ENCODE measurements at places on chromosomes 6 and 20. TPM values are rescaled to one million over a fixed set of nuclear protein-coding genes. Genes with fewer than 3 reads are reported as not detected.

DNA sequence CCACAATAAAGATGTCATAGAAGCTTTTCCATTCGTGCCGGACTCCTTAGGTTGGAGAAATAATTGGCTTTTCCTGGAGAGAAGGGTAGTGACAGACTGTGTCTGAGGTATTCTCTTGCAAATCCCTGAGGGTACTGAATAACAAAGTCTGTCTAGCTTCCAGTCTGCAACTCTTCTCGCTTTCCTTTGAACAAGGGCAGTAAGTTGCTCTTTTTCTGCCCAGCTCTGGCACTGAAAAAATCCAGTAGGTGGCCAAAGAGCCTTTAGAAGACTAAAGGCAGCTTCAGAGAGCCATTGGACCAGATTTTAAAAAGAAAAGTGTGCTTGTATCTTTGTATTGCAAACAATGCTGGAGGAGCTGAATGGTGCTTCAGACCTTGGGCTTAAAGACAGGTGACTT is 20.7 kb upstream of the RREB1 start:
- no peaks in the 10 kb centered on the region for H3K27me3 ChIP-seq
- peak; percentile 18 for DNase-seq
- H3K36me3 ChIP-seq: no peaks in the 10 kb centered on the region
- no peak overlapping the region for H3K27ac ChIP-seq

DNA sequence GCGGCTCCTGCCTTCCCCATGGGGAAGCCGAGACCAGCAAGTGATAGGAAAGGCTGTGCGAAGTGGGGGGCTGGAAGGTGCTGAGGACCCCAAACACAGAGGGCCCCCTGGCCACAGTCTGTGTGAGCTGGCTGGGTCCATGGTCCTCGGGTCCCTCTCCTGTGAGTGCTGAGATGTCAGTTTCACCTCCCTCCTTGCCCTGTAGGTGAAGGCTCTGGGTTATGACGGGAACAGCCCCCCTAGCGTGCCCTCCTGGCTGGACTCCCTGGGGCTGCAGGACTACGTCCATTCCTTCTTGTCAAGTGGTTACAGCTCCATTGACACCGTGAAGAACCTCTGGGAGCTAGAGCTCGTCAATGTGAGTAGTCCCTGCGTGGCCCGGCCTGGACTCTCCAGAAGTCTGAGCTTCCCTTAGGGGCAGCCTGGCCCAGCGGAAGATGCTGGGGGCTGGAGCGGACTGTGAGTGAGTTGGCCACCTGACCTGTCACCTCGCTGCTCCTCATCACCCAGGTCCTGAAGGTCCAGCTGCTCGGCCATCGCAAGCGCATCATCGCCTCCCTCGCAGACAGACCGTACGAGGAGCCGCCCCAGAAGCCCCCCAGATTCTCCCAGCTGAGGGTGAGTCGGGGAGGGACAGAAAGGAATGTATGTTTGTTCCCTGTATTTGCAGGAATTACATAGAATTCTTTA is 61.7 kb downstream of the TCP11 start:
- H3K27me3 ChIP-seq: no peaks in the 10 kb centered on the region
- DNase-seq: no peak
- no peak overlapping the region for H3K27ac ChIP-seq

- no peak for DNase-seq
- no peaks in the 10 kb centered on the region for H3K27me3 ChIP-seq
- peaks cover 36% of the 10 kb centered on the region for H3K36me3 ChIP-seq
- no peak overlapping the region for H3K27ac ChIP-seq
Measured at GRCh38 chr6:100622907-100623692, 158.4 kb upstream of the SIM1 start.

- no peaks in the 10 kb centered on the region for H3K36me3 ChIP-seq
- no peak overlapping the region for H3K4me3 ChIP-seq
- peaks cover 3% of the 10 kb centered on the region for H3K4me1 ChIP-seq
Measured at GRCh38 chr6:154403788-154404187, 47.2 kb upstream of the IPCEF1 start.

DNA sequence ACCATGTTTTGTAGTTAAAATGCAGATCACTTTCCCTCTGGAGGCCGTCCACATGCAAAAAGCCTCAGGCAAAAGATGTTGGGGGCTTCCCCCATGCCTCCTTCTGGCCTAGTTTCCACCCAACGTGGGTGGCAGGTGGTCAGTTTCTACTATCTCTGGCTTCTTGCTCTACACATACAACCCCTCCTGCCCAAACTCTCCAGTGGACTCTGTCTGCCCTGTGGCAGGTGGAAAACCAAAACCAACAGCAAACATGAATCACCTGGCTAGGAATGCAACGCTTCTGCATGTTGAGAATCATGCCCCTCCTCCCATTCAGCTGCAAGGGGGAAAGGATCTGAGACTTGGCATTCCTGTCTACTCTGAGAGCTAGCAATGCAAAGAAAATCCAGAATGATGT is 94.8 kb downstream of the MBOAT1 start:
- H3K4me1 ChIP-seq: no peaks in the 10 kb centered on the region
- H3K27ac ChIP-seq: no peak overlapping the region
- no peak overlapping the region for H3K4me3 ChIP-seq
- H3K36me3 ChIP-seq: peaks cover 46% of the 10 kb centered on the region
- no peak for DNase-seq

- no peak overlapping the region for H3K4me3 ChIP-seq
- no peaks in the 10 kb centered on the region for H3K4me1 ChIP-seq
- H3K27ac ChIP-seq: no peak overlapping the region
- DNase-seq: no peak
Measured at GRCh38 chr6:142421285-142422117, 119.7 kb downstream of the ADGRG6 start.

- no peaks in the 10 kb centered on the region for H3K4me1 ChIP-seq
- H3K27ac ChIP-seq: no peak overlapping the region
- no peaks in the 10 kb centered on the region for H3K27me3 ChIP-seq
- H3K36me3 ChIP-seq: no peaks in the 10 kb centered on the region
- H3K4me3 ChIP-seq: no peak overlapping the region
Measured at GRCh38 chr6:80364149-80364548, 257.7 kb downstream of the BCKDHB start.

- H3K36me3 ChIP-seq: no peaks in the 10 kb centered on the region
- no peak overlapping the region for H3K4me3 ChIP-seq
- H3K27ac ChIP-seq: no peak overlapping the region
- H3K27me3 ChIP-seq: peaks cover 3% of the 10 kb centered on the region
- H3K4me1 ChIP-seq: no peaks in the 10 kb centered on the region
Measured at GRCh38 chr6:3037638-3038365, 30.5 kb upstream of the RIPK1 start.

Gene GABRR1
- not detected for total RNA-seq

Gene SIGLEC1
- not detected for total RNA-seq

Gene CCN6
- total RNA-seq: not detected

All from CD4-positive, CD25-positive, alpha-beta regulatory T cell (primary cell).